ENCODE measurements at places on chromosomes 2 and 18.

DNA sequence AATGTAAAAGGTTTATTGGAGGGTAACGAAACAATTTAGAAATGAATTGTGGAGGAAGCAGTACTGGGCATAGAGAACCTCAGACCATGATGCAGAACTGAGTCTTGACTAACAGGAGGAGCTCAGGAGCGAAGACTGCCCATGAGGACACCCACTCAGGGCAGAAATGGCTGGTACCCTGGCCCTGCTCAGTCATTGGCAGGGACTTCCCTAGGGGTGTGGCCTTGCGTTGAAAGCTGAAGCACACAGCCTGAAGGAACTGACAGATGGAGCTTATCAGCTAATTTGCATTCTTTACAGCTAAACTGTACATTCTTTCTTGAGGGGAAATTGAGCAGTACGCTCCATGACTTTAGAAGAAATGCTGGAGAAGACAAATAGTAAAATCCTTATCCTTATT, 57.1 kb downstream of the PDK1 start:
- no peak for DNase-seq

DNA sequence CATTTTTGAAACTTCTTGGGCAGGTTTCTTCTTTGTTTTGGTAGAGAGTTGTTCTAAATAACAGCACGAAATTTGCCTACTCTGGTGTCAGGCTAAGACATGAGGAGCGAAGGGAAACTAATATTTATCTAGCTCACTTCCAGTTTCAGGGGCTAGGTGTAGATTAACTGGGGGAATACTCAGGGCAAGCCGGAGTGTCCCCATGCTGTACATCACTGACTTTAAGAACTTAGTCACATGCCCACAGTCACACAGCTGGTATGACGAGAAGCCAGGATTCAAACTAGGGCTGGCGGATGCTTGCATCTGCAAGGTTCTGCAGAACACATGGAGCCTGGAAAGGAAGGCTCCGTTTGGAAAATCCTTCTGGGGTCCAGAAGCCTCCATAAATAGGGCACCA, 133.3 kb downstream of the ALPK2 start:
- no peak for DNase-seq

DNA sequence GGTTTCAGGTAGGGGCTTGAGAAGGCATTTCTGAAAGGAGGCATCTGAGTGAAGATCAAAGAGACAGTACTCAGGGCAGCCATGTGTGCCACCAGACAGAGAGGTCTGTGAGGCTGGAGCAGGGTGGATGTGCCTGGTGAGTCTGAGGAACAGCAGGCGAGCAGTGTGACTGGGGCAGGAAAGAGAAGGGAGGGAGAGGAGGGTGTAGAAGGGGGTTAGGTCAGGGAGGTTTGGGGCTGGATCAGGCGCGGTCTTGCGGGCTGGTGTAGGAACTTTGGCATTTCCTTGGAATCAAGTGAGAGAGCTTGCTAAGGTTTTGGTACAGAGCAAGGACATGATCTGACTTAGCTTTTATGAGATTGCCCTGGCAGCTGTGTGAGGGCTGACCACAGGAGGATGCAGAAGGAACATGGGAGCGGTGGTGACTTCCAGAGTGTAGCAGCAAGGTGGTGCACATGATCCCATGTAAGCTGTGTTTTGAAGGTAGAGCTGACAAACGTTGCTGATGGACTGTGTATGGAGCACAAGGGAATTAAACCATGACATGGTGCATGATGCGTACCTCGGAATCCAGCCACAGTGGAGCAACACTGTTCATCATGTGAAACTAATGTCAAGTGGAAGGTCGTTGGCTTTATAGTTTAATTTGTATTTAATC, 13.9 kb downstream of the RAB31 start:
- DNase-seq = no peak

DNA sequence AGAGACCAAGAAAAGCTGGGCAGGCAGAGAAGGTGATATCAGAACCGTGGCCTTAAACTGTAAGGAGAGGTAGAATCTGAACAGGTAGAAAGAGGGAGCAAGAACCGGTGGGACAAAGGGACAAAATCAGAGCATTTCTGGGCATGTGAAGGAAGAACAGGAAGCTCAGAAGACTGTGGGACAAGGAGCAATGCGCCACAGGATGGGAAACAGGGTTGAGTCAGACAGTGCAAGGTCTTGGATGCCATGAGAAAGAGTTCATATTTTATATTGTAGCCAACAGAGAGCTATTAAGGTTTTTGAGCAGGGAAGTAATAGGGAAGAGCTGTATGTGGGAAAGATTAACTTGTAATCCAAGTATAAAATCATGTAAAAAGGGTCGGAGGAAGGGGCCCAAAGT, 106.4 kb upstream of the UGP2 start:
- DNase-seq = no peak

DNA sequence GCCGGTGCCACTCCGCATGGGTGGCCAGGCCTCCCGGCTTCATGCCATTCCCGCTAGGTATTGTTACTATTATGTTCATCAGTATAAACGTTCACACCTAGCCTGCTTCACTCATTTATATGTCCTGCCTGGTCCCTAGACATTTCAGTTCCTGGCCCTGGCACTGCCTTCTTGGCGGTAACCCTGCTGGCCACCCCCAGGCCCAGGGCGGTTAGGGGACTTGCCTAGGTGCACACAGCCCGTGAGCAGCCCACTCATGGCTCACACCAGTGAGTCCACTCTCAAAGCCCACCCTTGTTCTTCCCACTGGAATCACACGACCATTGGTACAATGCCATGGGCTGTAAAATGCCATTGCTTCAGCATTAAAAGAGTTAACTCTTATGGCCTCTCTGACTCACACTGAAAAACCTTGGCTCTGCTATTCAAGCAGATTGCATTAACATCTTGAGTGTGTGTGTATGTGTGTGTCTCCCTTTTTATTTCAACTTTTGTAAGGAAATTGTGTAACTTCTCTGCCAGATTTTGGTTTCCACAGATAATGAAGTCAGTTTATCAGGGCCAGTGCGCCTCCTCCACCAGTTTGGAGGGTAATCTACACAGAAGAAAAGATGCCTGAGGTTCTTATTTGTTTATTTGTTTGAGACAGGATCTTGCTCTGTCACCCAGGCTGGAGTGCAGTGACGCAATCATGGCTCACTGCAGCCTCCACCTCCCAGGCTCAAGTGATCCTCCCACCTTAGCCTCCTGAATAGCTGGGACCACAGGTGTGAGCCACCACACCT, 74.2 kb downstream of the RAB31 start:
- DNase-seq = no peak

DNA sequence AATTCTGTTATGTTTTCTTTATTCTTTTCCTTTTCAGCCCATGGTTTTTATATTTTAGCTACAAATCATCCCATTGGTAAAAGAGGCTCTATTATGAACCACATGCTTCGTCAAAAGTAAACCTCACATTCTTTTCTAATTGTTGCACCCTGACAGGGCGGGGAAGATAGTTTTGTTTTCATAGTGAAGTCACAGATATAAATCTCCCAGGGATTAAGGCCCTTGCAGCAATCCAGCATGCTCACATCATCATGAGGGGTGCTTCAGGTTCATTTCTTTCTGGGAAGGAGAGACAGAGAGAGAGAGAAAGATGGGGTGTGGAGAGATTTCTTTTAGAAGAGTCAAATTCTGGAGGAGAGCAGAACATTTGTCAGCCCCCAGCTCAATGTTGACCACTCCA, 124.5 kb upstream of the CDC42EP3 start:
- no peak for DNase-seq

DNA sequence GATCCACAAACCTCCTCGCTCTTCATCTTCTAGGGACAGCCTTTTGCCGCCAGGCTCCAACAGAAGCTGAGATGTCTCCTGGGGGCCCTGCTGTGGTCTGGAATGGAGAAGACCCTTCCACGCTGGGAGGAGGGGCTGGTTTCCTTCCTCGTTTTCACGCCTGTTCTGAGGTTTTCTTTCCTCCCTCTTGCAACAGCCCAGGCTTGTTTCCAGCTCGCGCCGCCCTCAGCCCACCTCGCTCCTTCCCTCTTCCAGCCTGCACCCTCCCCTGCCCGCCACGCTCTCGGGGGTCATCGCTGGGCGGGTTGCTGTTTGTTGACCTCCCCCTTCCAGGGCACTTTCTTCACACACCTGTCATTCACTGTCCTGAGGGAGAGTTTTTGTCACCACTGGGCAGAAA, 55.4 kb downstream of the VAPA start:
- no peak for DNase-seq

- no peak for DNase-seq
These were observed 996 bp downstream of the TGFBRAP1 start for GRCh38 chr2:105328281-105329196.

GRCh38 chr2:229920011-229920641, 1.7 kb downstream of the TRIP12 start:
- no peak for DNase-seq

GRCh38 chr2:668000-668398, 9.2 kb downstream of the TMEM18 start:
- no peak for DNase-seq

GRCh38 chr2:3986530-3987258, 283.3 kb downstream of the DCDC2C start:
- DNase-seq = no peak

GRCh38 chr18:58069721-58070292, 25.8 kb downstream of the NEDD4L start:
- DNase-seq = no peak

DNA sequence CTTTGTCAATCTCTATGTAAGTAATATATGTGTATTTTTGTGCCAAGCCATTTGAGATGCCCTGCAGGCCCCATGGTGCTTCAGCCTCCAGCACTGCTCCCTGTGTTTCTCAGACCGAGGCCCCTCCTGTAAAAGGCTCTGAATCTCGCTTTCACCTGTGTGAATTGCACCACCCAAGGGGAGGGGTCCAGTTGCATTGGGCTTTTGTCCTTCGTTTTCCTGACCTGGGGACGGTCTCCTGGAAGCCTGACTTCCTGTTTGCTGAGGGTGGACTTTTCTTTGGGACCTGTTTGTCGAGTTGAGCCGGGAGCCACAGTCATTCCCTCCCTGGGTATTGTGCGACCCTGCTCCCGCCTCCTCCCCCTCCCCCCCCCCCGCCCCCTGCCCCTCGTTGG, 48.9 kb downstream of the AGAP1 start:
- no peak for DNase-seq

- no peak for DNase-seq
These were observed 16.3 kb downstream of the NRP2 start for GRCh38 chr2:205698286-205699268.

DNA sequence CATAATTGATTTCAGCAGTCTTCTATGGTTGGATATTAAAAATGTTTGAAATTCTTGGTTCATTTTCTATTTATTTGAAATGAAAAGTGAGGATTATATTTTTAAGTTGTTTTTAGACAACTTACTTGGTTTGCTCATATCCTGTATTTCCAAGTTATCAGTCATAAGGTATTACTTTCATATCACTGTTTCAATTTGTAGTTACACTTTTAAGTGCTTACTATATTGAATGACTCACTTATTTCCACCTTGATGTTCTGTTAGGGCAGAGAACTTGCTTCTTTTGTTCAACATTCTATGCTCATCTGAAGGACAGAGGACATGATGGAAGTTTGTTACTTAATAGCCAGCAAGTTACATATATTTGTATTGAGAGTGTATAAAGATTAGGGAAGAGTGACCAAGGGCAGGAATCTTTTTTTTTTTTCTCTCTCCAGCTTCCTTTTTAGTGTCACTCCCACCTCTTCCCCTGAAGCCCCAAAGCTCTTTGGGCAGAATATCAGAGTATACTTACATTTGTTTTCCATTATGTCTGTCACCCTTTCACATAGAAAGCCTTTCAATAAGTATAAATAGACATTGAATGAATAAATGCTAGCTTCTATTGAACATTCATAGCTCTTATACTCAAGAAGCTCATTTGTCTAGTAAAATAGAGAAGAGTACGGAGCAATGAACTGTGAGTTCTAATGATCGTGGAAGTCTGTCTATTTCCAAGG, 28.1 kb downstream of the PIK3C3 start:
- DNase-seq = no peak

DNA sequence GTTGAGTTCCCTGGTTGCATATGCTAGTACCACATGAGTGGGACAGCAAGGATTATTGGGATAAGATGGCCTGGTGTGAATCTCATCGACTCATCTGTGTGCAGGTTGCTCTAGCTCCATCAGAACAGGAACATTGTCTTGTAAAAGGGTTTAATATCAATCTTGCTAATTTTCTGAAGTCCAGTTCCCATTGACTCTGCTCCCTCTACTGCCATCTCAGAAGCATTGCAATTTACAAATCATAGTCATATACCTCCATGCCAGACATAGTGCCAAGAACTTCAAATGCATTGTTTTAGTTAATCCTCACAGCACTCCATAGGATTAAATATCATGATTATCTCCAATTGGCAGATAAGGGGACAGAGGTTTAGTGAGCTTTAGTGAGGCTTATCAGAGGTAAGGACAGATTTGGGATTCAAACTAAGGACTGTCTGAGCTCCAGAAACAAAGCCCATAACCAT, 4.8 kb upstream of the STAT4 start:
- no peak for DNase-seq

- no peak for DNase-seq
These were observed 112.5 kb downstream of the SLC4A3 start for GRCh38 chr2:219739866-219740440.

- no peak for DNase-seq
These were observed 23.7 kb downstream of the DDX1 start for GRCh38 chr2:15615301-15615920.

DNA sequence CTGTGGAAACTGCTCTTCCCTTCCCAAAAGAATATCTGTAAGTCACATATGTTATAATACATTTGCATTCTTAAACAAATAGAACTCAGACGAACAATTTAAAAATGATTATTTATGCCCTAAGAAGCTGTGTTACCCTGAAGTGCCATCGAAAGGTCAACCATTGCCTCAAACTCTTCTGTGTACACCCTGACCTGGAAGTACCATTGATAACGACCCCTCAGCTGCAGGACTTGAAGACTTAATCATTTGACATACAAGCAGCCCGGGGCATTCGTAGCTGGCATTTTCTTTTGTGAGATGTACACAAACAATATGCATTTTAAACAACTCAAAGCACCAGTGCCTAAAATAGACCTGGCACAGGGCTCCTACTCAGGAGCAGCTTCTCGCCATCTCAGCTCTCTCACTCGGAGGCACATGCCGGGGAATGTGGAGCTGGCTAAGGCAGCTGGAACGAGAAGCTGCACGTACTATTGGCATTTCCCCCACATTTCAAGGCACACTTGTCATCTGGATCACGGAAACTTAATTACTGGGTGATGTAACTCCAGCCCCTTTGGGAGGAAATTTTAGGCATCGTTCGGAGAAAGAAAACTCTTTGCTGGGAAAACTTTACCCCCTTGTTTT, 170.0 kb upstream of the GALNT5 start:
- no peak for DNase-seq

DNA sequence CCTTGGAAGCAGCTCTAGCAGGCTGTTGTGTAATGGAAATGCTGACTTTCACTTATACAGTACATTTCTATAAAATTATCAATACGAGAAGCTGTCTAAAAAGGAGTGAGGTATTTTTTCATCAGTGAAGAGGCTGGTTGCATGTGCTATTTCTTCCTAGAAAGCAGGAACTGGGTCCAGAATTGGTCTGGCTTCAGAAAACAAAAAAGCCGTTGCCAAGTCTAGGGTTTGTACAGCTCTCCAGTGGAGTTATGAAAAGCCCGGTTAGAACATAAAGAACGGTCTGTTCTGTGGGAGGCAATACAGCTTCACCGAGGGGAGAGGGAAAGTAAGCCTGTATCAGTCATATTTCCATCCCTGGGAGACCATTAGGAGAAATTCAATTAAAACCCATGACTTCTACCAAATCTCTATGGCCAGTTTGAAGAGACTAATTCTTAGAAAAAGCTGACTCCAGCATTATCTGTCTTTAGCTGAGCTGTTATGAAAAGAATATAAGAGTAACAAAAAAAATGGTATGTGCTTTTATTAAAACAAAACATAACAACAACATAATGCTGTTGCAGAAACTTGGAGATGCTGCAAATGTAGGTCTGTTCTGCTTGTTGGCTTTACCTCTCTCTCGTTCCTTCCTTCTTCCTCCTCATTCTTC, 217.0 kb downstream of the CMPK2 start:
- DNase-seq = no peak

GRCh38 chr2:227884511-227884947, 13.1 kb downstream of the DAW1 start:
- peak; percentile 22 for DNase-seq
